Stimulated activated CD8-positive, alpha-beta memory T cell treated with anti-CD3 and anti-CD28 coated beads, Interleukin-2, amount 100 ng/mL, for 1 hour (primary cell): ENCODE measurements at places on chromosomes 13 and 19.

DNA sequence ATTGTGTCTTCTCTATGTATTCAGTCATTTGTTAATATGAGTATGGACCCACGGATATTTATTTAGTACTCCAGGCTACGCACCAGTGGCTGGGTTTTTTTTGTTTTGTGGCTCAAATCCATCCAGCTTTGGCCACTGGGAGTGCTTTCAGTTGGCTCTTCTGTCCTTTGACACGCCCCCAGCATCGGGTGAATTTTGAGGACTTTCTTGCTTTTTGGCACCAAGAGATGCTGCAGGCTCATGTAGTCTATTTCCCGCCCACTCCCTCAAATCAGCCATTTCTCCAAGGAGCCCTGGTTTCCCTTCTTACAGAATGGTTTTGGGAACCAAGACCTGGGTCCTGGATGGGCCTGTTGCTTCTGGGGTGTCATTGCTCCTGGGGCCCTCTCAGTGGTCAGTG, 55.8 kb downstream of the SMARCA4 start:
- no peak for DNase-seq

GRCh38 chr13:110396476-110396875, 89.4 kb downstream of the COL4A2 start:
- no peak for DNase-seq

DNA sequence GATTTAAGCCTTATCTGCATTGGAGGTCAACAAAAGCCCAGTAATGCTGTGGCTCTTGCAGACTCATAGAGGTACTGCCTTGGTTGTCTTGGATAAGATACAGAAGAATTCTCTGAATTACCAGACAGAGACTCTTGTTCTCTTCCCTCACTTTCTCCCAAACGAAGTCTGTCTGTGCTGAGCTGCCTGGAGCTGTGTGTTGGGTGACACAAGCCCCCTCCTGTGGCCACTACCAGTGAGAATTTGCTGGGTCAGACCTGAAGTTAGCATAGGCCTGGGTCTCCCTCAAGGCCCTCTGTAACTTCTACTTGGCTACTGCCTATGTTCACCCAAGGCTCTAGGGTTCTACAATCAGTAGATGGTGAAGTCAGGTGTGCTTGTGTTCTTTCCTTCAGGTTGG, 413.0 kb downstream of the PCDH20 start:
- no peak for DNase-seq

DNA sequence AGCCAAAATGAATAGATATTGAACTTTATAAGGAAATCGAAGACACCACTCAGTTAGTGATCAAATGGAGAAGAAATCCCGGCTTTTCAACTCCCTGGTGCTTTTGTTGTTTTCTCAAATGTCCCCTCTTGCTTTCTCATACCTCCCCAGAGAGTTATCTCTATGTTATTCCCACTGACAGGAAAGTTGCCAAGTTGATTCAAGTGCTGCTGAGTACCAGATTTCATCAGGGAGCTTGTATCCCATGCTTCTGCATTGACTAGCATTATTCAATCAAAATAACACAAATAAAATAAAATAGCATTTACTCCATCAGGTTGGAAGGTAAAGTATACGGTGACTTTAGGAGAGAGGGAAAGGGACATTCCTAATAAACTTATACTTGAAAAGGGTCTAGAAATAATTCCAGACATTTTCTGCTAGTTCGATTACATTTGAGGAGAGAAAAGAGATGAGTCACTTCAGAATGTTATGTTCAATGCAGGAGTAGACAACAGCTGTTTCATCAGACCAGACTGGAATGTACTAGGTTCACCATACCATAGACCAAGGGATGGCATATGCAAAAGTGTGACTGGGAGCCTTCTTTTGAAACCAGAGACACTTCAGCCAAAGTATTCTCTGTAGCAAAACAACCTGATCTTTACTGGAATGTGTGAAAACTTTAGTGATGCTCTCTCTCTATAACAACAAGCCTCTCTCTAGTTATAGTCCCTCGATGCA, 397.8 kb downstream of the FGF14 start:
- no peak for DNase-seq

GRCh38 chr13:108769213-108770070, 140.0 kb downstream of the MYO16 start:
- no peak for DNase-seq

DNA sequence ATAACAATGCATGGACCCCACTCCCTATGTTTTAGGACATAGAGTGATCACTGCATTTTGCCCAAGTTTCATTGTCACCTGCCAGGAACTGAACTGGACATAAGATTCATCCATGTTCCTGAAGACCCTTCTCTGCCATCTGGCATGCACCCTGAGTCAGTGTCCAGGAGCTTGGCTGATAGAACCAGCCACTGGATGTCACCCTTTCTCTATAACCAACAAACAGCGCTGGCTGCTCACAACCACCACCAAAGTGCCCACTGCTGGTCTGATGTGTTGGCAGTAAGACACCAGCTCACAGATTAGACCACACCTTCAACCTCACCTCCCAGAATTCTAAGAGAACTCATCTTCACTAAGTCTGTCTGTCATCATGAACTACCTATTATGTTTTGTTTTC, 333.4 kb downstream of the ITGBL1 start:
- DNase-seq, result no peak

DNA sequence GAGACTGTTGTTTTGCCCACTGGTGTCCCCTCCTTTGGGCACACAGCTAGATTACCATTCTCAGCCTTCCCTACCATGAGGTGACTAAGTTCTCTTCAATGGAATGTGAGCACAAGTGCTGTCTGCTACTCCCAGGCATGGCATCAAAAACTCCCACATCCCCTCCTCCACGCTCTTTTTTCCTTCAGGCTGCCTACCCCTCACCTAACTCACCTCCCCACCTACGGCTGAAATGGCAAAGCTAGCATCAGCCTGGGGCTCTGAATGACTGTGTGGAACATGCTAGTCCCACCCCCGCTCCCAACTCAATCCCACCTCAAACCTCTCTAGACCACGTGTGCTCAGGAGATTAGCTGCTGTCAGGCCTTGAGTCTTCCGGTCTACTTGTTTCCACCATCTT, 512.2 kb downstream of the DIAPH3 start:
- DNase-seq, result no peak

DNA sequence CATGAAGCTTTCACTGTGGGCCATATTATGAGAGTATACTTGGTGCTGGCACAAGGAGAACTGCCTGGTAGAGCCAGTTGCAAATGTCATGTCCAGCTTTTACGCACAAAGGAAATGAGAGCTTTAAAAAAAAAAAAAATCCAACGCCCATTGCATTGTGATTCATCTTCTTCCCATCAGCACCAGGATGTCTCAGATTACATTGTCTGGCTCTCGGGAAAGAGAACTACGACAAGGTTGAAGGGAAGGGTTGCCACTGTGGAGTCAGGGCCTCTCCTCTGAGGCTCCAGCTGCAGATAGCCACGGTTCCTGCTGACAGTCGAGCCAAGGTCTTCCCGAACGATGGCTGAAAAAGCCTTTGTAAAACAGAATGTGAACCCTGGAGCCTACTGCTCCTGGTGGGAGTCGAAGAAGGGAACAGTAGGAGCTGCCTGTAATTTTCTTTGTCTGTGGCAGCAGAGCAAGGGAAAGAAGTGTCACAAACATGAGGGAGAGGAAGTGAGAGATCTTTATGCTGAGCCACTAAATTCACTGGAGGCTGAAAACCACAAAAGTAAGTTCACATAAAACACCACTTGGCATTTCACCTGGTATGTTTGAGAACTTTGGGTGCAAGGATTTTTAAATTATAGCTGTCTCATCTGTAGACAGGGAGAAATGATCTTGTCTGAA, 704.7 kb downstream of the DIAPH3 start:
- DNase-seq, result no peak

DNA sequence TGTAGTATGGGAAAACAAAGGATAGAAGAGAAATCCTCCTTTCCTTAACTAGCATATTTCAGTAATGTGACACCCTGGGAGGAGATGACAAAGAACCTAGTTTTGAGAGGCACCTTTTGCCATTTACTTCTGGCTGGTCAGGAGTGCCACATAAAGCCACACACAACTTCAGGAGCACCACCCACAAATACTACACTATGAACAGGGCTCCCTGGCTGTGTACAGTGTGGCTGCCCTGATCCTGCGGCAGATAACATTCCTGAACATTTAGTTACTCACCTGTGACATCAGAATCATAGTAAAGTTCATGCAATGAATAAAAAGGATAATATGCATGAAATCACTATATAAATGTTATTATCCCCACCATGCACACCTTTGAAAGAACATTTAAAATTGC, 17.4 kb upstream of the IRS2 start:
- DNase-seq, result no peak

- DNase-seq, result no peak
Observed at GRCh38 chr19:30567536-30568232, 195.5 kb downstream of the ZNF536 start.

DNA sequence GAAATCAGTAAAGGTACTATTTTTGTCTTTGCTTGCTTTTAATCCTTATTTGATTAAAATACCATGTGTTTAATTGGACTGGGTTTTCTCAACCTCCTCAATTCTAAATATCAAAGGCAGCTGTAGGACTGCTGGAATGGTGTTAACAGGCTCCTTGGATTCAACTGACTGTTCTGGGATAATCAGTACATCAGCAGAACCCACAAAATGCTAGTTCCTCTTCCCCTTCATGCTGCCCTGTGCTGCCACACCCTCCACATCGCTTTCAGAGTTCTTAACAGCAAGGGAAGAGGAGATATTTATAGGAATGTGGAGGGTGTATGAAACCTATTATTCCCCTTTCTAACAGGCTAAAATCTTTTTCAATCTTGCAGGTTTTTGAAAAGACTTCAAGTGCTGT, 82.4 kb downstream of the KCTD12 start:
- no peak for DNase-seq

DNA sequence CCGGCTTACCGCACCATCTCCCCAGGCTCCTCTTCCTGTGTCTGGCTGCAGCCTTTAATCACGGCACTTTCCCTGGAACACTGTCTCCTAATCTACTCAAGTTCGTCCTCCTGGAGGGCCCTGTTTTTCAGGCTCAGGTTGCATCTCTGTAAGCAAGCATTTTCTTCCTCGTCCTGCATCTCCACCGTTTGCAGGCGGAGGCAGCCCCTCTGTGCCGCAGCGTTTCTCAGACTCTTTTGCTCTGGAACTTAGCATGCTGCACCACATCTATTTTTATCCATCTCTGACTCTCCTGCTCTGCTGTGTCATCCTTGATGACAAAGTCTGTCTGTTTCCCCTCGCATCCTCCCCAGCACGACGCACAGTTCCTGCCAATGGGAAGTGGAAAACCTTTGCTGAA, 117.5 kb downstream of the ATP8A2 start:
- DNase-seq, result no peak

- no peak for DNase-seq
Observed at GRCh38 chr13:34308725-34309124, 490.8 kb downstream of the RFC3 start.

- no peak for DNase-seq
Observed at GRCh38 chr13:99803141-99803540, 168.4 kb downstream of the ZIC5 start.

DNA sequence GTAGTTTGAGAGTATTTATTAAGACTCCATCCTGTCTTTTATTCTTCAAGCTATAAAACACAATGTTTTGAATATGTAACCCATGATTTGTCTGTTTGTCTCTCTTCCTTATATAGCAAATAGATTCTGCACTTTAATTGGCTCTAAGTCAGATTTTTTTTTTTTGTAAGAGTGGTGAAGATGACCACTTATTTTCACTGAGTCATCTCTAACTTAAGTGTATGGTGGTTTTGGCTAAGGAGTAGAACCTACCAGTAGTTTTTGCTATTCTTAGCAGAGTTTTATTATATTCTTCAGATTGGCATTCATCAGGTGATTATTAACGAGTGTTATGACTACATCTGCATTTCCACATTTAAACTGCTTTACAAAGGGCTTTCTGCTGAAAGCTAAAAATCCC, 194.7 kb downstream of the LMO7 start:
- DNase-seq, result no peak

GRCh38 chr19:28388988-28389387, 824.0 kb downstream of the UQCRFS1 start:
- no peak for DNase-seq

- no peak for DNase-seq
Observed at GRCh38 chr13:48125794-48126228, 30.9 kb upstream of the MED4 start.

DNA sequence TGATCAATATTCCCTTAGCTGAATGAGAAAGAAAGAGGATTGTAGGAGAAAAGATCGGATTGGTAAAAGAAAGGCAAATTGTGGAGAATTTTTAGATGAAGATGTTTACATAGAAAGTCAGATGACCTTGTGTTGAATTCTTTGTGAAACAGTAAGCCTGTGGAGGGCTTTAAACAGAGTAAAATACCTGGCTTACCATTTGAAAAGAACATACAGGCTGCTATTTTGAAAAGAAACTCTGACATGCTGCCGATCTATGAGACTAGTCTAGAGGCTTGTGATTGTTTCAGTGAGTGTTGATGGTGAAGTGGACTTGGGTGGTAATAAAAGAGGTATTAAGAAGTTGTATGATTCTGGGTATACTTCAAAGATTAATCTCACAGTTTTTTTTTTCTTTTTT, 938.9 kb upstream of the PRR20A start:
- DNase-seq, result no peak

GRCh38 chr19:12994701-12995595, at the start of gene NFIX:
NFIX (plus strand) TSS chr19:12995475; CDS start chr19:12995838, 363 bp downstream.
- peak; percentile 33 for DNase-seq

DNA sequence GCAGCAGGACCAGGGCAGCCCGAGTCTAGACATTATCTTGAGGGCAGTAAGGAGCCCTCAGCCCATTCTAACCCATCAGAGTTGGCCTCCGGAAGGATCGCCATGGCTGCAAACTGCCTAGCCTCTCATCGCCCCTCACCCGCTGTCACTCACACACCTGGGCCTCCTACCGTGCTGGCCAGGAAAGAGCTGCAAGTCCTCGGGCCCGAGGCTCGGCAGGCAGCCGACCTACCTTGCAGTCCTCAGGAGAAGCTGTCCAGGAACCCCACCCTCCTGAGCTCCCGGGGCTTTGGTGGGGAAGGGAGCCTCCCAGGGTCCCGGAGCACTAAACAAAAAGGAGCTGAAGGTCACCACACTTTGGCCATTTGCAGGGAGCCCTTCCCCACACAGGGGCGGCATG, 46.8 kb downstream of the CCNE1 start:
- no peak for DNase-seq

- DNase-seq, result no peak
Observed at GRCh38 chr19:4390017-4390566, 10.3 kb downstream of the SH3GL1 start.

DNA sequence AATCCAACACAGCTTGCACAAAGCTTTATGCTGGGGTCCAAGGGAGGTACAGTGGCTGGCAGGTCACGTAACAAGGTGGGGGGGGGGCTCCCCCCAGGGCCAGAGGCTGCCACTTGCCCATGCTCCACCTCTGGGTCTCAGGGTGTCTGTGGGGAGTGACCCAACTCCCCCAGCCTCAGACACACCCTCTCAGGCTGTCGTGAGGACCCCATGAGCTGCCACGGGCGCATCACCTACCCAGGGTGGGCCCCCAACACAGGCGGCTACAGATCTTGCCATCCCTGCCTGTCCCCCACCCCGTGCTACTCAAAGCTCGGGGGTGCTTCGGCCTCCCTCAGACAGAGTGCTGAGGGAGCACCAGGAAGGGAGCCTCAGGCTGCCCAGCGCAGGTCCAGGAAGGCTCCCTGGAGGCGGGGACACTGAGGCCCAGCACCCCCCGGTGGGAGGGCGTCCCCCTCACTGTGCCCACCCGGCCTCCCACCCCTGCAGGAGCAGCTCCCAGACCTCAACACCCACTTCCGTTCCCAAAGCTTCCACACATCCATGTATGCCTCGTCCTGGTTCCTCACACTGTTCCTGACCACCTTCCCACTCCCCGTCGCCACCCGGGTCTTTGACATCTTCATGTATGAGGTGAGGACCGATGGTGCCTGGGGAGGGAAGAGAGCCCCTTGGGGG, 21.1 kb downstream of the EVI5L start:
- no peak for DNase-seq

- DNase-seq, result no peak
Observed at GRCh38 chr19:46447824-46448223, 19.1 kb upstream of the PNMA8C start.
